Ureter (tissue), 1 donor: ENCODE measurements at places on chromosomes 2 and 18.

DNA sequence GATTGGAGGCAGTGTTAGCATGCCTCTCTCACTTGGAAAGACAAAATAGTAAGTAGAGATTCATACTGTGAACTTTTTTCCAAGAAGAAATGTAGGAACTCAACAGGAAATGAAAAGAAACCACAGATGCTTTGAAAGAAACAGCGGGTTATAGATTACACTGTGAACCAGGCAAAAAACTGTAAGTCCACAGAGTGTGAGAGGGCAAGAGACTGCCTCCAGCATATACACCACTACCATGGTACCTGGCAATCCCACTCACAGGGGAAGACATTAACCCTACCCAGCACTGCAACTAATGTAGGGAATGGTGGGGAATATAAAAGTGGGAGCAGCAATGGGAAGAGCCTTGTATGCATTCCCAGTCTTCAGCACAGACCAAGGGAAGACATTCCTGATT, 150.6 kb upstream of the GALNT5 start:
- no peak for DNase-seq

GRCh38 chr2:36528274-36528673, 69.7 kb downstream of the FEZ2 start:
- DNase-seq: no peak

GRCh38 chr2:141260911-141261310, 869.9 kb downstream of the LRP1B start:
- DNase-seq: no peak

GRCh38 chr2:222355860-222356259, 57.1 kb upstream of the PAX3 start:
- DNase-seq: no peak

DNA sequence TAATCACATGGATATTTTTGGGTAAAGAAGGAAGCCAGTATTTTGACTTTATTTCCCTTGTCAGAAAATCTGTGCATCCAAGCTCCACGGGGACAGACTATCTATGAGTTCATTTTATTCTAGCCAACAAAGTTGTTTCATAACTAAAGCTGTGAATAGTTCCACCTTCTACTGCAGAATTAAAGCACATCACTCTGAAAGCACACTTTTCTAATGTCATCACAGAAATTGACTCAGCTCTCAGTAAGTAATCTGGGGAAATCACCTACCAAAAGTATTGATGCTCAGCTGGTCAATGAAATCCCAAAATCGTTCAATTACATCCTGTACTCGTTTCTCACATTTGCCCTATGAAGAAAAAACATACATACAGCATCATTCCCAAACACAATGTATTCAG, 19.1 kb downstream of the IAH1 start:
- DNase-seq: no peak

DNA sequence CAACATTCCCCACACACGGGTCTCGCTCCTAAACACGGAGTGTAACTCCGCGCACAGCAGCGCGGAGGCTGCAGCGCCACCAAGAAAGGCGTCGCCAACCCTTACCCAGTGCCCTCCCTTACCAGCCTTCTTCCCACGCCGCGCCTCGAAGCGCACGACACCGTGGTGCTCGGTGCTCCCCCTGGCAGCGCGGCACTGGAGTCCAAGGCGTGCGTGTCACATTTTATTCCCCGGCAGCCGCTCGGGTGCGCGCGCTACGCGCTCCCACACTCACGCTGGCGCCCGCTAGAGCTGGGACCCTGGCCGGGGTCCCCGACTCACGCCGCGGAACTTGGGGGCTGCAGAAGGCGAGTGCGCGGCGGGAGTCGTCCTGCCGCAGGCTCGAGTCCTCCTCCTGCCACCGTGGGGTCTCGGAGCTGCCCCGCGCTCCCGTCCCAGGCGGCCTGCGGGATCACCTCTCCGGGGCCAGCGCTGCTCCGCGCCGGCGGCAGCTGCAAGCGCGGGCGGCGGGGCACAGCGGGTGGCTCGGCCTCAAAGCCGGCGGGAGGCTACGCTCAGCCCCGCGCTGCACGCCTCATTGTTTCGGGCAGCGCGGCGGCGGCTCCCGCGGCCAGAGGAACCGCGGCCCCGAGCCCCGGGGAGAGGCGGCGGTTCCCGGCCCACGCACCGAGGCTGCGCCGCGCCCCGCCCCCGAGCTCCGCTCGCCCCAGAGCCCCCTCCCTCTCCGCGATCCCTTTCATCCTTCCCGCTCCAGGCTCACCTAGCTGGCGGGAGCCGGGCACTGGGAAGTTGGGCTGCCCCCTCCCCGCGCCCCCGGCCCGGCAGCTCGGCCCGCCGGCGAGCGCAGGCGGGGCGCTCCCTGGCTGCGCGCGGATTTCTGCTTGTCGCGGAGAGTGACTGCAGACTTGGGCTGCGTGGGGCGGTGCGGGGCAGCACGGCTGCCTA, at the start of gene ST6GAL2:
Gene ST6GAL2 (minus strand): TSS at position 197 of the 945 bp plus-strand sequence. CDS start 42,190 bp downstream, outside the sequence.
- DNase-seq: no peak

DNA sequence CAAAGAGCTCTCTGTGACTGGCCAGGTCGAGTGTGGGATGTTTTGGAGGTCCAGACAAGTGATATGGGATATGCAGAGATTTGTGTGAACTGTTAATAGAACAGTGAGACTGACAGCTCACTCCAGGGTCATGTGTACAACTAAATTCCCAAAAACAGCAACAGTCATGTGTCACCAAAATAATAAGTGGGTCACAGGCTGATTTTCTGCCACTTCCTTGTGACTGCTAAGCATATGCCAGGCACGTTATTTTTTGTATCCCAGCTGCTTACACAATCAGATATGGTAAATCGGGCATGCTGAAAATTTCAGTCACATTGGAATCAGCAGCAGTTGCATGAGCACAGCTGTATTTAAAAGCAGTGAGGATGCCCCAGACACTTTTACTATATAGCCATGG, 198.7 kb downstream of the PTGR3 start:
- no peak for DNase-seq

DNA sequence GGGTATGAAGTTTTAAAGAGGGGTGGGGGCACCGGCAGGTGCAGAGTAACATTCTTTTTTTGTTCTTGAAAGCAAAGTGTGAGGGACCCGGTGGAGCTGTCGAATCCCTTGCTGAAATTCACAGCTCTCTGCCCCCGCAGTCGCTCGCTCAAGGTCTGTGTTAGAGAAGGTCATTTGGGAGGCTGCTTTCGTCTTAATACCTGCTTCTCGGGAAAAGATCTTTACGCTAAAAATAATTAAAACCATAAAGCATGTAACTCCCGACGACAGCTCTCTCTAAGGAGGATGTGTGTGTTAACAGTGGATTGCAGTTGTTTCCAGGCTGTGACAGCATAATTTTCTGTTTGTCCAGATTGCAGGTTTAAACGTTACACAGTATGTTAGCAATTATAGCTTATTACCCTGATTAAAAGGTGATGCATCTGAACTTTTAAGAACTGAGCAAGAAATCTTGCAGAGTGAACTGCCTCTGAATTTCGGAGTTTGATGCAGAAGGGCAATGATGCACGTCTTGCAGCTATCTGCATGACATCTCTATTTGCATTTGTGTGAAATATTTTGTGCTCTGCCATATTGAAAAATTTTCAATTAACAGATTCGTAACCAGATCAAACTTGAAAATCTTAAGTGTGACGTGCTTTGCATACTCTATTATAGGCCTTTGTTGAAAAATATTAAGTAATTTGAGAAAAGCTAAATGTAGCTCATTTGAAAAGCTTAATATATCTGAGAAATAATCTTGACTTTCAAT, 954 bp downstream of the RAPGEF4 start:
- no peak for DNase-seq

- DNase-seq: no peak
These were observed 141.5 kb downstream of the PIGN start for GRCh38 chr18:62045316-62045715.

DNA sequence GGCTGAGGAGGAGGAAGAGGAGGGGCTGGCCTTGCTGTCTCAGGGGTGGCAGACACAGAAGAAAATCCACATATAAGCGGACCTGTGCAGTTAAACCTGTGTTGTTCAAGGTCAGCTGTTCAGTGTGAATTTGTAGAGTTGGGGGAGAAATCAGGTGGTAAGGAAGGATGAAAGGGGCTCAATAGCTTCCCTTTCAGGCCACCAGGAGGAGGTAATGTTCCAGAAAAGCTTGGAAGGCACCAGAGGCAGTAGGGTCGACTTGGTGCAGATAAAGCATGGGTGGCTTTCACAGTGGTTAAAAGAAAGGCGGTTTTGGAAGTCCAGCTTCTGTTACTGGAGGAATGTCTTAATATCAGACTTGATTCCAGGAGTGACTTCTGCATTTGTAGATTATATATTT, 167.4 kb downstream of the THSD7B start:
- no peak for DNase-seq

DNA sequence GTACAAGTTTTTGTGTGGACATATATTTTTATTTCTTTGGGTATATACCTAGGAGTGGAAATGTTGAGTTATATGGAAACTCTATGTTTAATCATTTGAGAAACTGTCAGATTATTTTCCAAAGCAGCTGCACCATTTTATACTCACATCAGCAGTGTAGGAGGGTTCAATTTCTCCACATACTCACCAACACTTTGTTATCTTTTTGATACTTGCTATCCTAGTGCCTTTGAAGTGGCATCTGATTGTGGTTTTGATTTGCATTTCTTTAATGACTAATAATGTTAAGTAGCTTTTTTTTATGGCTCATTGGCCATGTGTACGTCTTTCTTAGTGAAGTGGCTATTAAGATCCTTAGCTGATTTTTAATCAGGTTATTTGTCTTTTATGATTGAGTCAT, 64.7 kb upstream of the SLC8A1 start:
- DNase-seq: no peak

GRCh38 chr18:9726175-9726574, 18.1 kb downstream of the RAB31 start:
- no peak for DNase-seq

GRCh38 chr2:222884114-222884771, 23.4 kb downstream of the ACSL3 start:
- no peak for DNase-seq

DNA sequence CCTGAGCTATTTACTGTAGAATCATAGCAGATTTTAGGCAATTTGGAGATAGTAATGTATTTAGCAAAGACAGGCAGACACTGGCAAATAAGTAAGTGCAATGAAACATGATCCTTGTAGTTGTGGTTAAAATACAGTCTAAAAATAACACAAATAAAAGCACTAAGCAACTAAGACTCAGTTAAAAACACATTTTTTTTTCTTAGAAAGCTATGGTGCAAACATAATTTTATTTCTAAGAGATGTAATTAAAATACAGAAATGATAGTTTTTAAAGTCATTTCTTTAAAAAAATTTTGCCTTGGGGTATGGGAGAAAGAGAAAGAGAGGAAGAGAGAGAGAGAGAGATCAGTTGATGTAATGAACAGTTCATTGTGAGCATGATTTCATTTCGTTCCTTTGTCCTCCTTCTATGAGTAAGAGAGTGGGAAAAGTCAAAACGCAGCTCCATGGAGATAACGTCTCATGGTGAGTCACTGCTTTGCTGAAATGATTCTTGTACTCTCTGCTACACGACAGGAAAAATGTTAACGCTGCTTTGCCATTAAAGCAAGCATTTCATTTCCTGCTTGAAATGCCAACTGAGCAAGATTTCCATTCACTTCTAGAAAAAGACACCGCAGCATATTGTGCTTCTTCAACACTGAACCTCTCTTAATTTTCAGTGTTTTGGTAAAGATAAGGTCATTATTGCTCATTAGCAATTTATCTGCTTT, 61.3 kb upstream of the PGAP1 start:
- DNase-seq: peak; percentile 61

GRCh38 chr2:69731147-69731970, 10.6 kb upstream of the ANXA4 start:
- DNase-seq: no peak

- no peak for DNase-seq
These were observed 147.3 kb upstream of the SLC14A2 start for GRCh38 chr18:45467945-45468344.

- no peak for DNase-seq
These were observed 1184.7 kb upstream of the NXPH2 start for GRCh38 chr2:139964721-139965440.

DNA sequence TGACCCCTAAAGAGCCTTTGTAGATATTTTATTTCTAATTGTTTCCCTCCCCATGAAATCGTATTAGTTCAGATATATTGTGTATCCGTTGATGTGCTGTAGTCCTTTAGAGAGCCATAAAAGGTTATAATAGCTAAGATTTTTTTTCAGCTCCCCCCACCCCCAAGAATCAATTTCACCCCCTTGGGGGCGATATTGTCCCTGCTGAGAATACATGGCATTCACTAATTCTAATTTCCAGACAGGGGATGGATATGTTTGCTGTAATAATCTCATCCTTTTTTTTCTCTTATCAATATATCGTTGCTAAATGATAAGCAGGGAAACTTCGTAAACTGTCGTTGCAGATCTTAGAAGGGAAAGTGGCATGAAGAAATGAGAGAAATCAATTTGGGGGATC, 530.7 kb downstream of the TMEM182 start:
- no peak for DNase-seq

GRCh38 chr2:96117701-96118588, 1.6 kb upstream of the ADRA2B start:
- DNase-seq: no peak

GRCh38 chr18:33745871-33746545, 168.0 kb downstream of the ASXL3 start:
- no peak for DNase-seq

- no peak for DNase-seq
These were observed 110.6 kb upstream of the MEIS1 start for GRCh38 chr2:66324356-66324755.

GRCh38 chr2:216189410-216189809, 80.3 kb downstream of the XRCC5 start:
- no peak for DNase-seq

DNA sequence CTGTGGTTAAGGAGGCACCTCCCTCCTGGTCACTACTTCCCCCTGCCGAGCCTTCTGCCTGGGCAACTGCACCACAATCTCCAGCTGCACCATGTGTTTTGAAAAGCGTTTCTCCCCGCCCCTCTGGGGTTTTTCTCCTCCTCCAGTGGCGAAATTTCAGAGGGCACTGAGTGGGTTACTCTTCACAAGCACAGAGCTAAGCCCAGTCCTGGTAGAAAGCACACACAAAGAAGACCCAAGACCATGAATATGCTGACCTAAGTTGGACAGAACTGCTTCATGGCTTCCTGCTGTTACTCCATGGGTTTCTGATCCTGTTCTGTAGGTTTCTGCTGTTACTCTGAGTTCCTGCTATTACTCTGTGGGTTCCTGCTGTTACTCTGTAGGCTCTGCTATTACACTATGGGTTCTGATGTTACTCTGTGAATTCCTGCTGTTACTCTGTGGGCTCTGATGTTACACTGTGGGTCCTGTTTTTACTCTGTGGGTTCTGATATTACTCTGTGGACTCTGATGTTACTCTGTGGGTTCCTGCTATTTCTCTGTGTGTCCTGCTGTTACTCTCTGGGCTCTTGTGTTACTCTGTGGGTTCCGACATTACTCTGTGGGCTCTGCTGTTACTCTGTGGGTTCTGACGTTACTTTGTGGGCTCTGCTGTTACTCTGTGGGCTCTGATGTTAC, 216.6 kb downstream of the RTP5 start:
- no peak for DNase-seq

DNA sequence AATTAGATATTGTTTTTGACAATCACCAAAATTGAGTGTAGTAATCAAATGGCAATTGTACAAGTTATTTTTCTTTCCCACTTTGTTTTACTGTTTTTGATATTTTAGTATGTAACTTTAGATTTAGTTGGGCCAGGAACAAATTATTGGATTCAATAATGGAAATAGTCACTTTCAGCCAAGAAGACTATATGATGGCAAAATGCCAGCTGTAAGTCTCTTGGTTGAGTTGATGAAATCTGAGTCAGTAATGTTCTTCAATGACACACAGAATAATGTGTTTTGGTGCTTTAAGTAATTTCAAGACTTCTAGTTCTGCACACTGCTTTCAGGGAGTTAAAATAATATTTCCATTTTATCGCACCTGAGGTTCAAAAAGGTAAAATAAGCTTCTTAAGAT, 2022.0 kb upstream of the CELF4 start:
- no peak for DNase-seq

GRCh38 chr2:72154386-72154975, 6.8 kb upstream of the CYP26B1 start:
- DNase-seq: peak; percentile 36
